ENCODE measurements at places on chromosomes 4 and X.

GRCh38 chr4:23774909-23775308, 114.9 kb downstream of the PPARGC1A start:
- DNase-seq, result no peak

- no peak for DNase-seq
Observed at GRCh38 chr4:8688908-8689445, 96.4 kb downstream of the CPZ start.

DNA sequence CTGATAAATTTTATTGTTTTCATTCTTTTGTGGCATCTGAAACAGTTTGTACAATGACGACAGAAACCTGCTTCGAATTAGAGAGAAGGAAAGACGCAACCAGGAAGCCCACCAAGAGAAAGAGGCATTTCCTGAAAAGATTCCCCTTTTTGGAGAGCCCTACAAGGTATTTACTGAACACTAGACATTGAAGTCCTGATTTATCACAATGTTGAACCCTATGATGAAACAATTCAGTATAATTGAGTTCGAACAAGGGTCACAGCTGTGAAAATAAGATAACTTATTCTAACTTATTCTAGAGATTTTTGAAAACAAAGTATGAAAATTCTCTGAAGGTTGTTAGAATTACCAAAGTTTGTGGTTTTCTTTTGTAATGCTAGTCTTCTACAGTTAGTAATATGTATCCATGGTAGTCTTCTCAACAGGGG, 111.3 kb downstream of the AFF1 start:
- no peak for DNase-seq

DNA sequence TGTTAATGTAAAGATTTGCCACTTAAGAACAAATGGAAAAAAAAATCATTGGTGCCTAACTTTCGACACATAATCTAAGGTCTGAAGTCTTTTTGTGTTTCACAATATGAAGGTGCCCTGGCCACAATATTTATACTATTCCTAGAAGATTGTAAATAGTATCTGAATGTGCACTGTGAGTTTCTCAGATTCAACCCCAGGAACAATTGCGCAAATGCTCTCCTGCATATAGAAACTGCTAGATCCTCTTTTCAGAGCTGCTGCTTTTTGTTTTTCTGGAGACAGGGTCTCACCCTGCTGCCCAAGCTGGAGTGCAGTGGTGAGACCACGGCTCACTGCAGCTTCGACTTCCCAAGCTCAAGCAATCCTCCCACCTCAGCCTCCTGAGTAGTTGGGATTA, 480.1 kb upstream of the FTHL17 start:
- DNase-seq, result no peak

GRCh38 chr4:100722866-100723459, 205.1 kb upstream of the EMCN start:
- no peak for DNase-seq

- no peak for DNase-seq
Observed at GRCh38 chrX:38560776-38561125, 591 bp upstream of the TSPAN7 start.

DNA sequence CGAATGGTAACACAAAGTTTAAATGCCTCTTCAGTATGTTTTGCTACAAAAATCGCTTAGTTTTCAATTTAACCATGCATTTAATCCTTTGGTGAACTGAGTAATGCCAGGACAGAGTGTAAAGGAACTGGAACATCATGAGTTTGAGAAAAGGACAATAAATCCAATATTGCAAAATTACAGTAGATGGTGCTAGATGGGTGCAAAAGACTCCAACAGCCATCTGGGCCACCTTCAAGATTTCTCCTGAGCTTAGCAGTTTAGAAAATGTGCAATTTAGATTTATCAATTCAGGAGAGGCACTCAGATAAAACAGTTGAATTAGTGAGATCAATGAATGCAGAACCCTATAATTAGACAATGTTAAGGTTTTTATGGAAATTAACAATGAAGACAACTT, 33.2 kb upstream of the MID1IP1 start:
- peak; percentile 27 for DNase-seq

DNA sequence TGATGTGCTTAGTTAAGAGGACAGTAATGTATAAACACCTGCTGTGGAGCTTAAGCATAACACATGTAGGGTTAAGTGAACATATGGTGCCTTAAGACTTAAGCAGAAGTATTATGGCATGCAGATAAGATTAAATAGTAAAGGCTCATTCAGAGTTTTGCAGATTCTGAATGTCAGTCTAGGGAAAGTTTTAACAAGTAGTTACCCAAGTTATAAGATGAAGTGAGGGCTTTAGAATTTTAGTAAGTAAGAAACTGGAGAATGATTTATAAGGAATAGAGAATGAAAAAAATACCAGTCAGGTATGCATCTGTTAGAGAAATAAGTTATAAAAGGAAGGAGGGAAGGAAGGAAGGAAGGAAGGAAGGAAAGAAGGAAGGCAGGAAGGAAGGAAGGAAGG, 902.1 kb downstream of the TRAM1L1 start:
- no peak for DNase-seq

- no peak for DNase-seq
Observed at GRCh38 chr4:8157496-8157895, 1.1 kb downstream of the ABLIM2 start.

DNA sequence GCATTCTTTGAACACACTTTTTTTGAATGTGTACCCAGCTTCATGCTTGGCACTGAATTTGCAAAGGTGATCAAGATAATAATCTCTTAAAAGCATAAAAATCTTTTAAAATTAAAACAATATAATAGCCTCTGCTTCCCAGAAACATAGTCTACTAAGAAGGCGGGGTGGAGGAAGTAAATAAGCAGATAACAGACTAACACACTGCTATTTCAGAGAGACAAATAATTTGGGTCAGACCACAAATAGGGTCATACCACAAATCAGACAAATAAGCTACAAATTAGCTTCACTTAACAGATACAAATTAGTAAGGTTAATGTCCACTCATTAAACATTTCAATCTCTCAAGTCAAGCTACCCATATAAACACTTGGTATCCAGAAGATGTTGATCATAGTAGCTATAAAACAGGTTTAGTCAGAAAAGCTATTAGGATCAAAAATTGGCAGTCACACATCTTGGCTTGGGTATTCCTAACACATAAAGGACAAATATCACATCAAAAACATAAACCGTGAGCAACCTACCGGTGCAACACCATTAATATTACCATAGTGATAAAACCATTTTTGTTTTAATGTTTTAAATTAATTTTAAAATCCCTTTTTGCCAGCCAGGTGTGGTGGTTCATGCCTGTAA, 47.3 kb downstream of the PPP3CA start:
- DNase-seq, result no peak

DNA sequence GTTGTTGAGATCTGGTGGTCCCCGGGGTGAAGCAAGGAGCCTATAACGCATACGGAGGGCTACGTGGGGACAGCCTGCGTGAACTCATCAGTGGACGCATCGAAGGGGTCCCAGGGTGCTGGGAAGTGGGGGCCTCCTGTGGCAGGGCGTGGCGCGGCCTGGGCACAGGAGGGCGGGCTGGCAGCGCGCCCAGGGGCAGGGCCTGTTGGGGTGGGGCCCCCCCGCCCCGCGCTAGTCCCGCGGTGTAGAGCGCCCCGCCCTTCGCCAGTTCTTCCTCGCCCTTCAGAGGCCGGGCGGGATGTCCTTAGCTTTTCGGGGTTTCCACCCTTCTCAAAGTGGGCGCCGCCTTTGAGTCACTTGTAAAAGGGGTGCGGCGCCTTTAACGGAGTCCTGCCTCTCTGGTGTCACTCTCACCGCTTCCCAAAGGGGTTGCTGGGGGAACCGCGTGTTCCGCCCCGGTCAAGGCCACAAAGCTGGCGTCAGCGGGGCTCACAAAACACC, 632 bp downstream of the PLP2 start:
- peak; percentile 48 for DNase-seq

DNA sequence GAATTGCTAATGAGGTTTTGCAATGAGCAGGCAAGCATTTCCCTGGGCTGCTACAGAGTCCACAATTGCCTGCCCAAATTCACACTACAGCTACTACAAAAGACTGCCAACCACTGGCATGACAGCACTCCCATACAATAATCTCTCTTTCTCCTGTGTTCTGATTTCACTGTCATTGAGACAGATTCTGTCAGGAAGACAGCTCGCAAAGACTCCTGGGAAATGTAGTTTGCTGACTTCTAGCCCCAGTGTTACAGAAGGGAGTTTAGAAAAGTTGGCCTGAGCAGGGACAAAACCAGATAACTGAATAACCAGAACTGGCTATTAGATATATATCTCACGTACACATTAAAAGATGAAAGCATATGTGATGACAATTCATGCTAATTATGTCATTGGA, 1231.3 kb upstream of the PRKX start:
- DNase-seq, result no peak

DNA sequence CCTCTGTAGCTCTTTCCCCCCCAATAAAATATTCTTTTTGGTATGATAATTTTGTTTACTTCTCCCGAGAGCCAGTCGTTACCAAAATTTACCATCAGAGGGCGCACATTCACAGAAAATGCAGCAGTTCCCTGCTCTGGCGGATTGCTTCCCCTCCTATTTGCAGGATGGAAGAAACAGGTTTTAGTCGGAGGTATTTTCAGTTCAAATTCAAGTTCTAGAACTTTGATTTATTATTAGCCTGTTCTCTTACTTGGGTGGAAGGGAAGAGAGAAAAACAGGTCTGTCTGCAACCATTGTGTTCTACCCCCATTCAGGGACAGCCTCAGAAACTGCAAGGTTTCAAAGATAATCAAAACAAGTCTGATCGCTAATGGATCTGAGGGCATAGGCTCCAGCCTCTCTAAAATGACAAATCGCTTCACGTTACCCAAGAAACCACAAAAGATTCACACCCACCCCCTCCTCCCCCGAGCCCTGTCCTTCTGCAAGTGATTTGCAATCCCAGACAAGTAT, 263.8 kb upstream of the RPS6KA3 start:
- peak; percentile 65 for DNase-seq

GRCh38 chr4:184805462-184806228, 20.1 kb downstream of the ACSL1 start:
- DNase-seq, result no peak

- DNase-seq, result peak; percentile 68
Observed at GRCh38 chrX:110847334-110847733, 51.7 kb upstream of the CHRDL1 start.

DNA sequence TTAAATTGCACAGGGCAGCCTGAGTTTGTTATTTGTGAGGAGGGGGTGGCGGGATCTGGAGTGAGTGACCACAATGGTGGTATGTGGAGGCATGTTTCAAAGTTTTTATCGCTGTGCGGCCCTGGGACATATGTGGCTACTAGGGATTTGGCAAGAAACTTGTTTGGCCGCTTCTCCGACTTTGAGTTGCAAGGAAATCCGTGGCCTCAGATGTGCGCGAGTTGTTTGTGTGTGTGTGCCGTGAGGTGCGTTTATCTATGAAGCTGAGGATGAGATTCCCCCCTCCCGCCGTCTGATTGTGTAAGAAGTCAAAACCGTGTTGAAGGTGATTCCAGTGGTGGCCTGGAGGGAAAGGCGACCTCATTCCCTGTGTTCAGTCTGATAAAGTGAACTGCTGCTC, 1.4 kb downstream of the JADE3 start:
- no peak for DNase-seq

DNA sequence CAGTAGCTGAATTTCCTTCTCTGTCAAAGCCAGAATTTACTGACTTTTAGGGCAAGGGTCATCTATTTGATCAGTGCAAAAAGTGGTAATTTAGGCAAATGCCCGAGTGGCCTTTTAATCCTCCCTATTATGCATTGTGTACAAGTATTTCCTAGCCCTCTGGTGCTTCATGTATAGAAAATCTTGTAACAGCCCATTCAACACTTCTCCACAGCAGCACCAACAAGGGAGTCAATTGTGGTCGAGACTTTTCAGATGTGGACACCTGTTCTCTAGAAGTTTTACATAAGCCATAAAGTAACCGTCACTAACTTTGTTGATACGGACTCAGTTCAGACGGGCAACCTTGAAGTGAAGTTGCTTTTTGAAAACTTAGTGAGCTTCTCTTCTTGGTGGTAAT, 50.9 kb upstream of the FHDC1 start:
- no peak for DNase-seq

GRCh38 chr4:68617003-68617698, 41.0 kb upstream of the UGT2B17 start:
- no peak for DNase-seq

DNA sequence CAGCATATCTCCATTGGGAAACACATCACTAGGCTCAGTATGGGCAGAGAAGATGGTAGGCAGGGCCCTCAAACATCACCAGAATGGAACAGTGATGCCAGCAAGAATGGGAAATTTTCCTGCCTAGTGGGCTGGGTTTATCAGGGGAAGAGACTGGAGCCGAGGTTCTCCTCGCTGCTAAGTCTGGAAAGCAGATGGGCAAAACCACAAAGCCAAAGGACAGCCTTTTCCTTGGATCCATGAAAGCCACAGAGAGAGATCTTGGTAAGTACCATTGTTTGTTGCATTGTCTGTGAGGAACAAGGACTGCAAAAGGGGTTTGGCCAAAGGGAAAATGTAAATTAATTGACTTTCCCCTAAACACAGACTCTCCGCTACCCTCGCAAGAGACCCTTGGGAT, 80.1 kb downstream of the ATG4A start:
- DNase-seq, result no peak

DNA sequence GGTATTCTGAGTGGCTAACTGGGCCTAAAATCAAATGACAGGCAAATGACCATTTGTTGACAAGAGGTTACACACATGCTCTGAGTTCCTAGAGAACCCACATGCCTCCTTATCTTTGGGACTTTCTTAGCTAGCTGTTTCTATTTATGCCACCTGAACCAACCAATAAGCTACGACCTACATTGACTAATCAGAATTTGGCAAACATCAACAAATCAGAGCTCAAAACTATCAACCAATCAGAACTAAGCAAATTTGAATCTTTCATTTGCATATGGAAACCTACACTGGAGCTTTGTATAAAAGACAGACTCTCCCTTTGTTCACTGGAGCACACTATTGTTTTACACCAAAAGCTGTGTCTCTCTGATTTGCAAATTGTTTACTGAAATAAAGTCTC, 192.0 kb downstream of the CXXC4 start:
- no peak for DNase-seq

DNA sequence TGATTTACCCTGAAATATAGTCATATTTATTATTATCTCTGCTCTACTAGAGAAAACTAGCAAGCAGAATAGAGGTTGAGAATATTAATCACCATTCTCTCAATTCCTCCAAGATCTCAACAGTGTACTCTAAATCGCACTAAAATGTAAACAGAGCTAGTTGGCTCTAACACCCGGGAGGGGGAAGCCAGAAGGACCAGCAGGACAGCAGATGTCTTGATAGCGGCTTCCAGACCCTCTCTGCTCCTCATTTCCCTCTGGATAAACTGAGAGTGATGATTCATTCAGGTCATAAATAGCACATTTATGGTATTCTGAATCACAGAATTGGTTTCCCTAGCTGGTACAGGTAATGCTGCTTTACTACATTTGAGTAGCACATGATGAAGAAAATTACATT, 82.5 kb downstream of the TBC1D9 start:
- no peak for DNase-seq
